CD4-positive, CD25-positive, alpha-beta regulatory T cell (primary cell): ENCODE measurements at places on chromosomes 11 and 22. TPM values are rescaled to one million over a fixed set of nuclear protein-coding genes. Genes with fewer than 3 reads are reported as not detected.

Gene MRGPRX4
- polyA plus RNA-seq: not detected

DNA sequence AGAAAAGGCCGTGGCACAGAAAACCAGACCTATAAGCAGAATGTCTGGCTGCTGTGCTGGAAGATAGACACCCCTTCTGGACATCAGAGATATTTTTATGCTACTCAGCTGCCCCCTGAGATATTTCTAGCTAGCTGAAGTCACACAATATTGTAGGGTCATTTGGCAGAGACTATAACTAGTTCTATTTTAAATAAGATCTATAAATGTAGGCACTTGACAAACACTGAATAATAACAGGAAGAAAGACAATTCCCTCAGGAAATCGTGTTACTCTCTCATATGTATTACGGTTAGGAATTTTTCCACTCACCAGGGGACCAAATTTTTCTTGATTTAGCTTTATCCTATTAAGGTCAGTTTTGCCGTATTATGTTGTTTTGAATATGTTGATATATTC lies 845.4 kb downstream of the OPCML start:
- DNase-seq: no peak

Gene OR51E2
- not detected for polyA plus RNA-seq

DNA sequence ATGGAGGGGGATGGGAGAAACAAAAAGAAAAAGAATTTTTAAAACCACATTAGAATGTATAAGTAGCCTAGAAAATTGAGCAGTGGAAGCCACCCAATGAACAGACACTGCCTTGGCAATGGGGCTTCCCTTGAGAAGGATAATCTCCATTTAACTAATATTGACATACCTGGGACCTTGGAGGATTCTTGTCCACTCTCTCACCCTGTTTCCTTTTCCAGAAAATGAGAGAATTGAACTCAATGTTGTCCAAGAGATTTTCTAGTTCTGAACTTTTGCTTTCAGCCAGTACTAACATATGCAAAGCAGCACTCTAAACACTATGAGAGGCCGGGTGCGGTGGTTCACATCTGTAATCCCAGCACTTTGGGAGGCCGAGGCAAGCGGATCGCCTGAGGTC lies 524 bp downstream of the MS4A8 start:
- DNase-seq: no peak

GRCh38 chr22:26646158-26646557 lies 11.2 kb upstream of the MIAT start:
- no peak for DNase-seq

DNA sequence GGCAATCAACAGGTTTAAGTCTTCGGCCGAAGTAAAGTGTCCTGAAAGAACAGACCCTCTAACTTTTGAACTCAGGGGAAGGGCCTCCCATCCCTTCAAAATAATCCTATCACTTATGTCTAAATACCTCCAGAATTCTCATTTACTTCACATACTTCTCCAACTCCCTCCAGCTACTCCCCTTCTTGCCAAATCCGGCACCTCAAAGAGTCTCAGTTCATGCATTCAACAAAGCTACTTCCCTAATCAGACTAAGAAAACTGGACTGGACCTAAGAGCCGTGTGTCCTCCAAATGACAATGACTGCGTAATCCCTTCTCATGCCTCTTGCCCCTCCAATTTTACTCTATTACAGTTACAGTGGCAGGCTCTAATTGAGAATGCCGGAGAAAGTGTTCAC lies 1.3 kb downstream of the DDB1 start:
- no peak for DNase-seq

DNA sequence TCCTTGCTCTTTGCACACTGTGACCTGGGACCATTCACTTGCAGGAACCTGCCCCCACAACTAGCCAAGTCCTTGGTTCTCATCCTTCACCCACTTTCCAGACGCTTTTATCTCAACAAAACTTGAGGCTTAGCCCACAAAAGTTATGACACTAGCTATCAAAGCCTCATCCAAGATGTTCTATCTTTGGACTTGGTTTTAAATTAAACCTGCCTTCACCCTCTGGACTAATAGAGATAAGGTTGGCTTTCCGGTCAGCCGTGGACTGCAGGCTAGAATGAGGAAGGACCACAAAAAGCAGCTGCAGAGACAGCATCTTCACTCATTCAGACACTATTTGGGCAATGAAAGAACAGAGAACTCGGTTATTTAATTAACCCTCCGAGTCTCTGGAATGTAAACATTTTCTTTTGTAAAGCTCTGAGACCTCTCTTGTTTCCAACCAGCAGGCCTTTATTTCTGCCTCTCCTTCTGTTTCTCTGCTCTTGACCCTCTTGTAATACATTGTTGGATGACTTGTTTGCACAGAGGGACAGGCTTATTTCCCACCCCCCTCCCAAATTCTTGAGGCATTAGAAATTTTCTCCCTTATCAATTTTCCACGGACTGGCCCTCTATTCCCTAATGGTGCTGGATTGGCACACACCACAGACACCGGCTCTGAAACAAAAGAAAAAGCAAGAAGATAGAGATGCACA lies 41.4 kb downstream of the ARL14EP start:
- DNase-seq: no peak

- DNase-seq: no peak
These were observed 132.3 kb downstream of the CRYBB2 start for GRCh38 chr22:25351631-25352293.

GRCh38 chr22:45585437-45585755 lies 82.7 kb downstream of the FBLN1 start:
- DNase-seq: no peak

Gene ANO3
- polyA plus RNA-seq: not detected

Gene C11orf97
- polyA plus RNA-seq: not detected

Gene VSTM5
- polyA plus RNA-seq: 0.28 TPM

Gene IFITM1
- 1,249 TPM for polyA plus RNA-seq

- DNase-seq: no peak
These were observed 93.0 kb upstream of the BID start for GRCh38 chr22:17867160-17867785.

DNA sequence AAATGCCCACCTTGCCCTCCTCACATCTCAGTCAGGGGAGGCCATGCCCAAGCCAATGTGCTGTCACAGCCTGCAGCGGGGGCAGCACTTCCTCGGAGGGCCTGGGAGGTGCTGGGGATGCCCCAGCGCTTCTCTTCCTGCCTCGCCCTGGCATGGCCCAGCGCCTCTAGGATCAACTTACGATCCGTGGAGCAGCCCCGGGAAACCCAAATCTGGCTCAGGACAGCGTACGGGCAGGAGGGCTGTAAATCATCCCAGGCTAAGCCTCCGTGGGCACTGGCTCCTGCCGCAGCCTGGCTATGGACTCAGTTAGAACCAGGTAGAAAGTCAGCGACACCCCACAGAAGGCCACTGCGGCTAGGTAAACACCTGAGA lies 60.9 kb upstream of the EMID1 start:
- DNase-seq: no peak

- no peak for DNase-seq
These were observed 4.3 kb downstream of the COX8A start for GRCh38 chr11:63978551-63979239.

- no peak for DNase-seq
These were observed 102.2 kb downstream of the ZBTB16 start for GRCh38 chr11:114161486-114162250.

GRCh38 chr11:36254713-36255112 lies 34.5 kb downstream of the COMMD9 start:
- DNase-seq: no peak

DNA sequence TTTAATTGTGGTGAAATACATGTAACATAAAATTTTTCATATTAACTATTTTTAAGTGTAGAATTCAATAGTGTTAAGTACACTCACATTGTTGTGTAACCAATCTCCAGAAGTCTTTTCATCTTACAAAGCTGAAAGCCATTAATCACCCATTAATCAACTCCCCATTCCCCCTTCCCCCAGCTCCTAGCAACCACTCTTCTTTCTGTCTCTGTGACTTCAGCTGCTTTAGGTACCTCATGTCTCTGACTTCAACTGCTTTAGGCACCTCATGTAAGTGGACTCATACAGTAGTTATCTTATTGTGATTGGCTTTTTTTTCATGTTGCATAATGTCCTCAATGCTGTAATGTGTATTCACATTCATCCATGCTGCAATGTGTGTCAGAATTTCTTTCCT lies 150.8 kb upstream of the NTM start:
- DNase-seq: no peak

DNA sequence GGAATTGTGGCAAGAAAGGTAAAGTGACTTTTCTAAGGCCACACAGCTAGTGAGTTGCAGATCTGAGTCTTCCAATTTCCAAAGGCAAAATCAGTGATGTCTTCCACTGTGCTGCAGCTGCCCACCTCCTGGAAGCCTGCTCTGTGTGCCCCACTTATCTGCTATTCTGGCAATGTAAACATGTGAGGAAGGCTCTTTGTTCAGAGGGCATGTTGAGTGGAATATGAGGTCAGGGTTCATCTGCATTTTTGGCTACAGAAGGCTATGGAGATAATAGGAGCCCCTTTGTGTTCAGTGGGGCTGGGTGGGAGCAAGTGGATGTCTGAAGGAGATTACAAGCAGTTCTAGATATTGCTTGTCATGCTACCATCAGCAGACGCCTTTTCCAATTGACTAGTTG lies 396.2 kb downstream of the BUD13 start:
- DNase-seq: no peak

GRCh38 chr22:17903564-17904295 lies 120.6 kb downstream of the MICAL3 start:
- DNase-seq: no peak

- DNase-seq: no peak
These were observed 14.0 kb upstream of the POU2AF1 start for GRCh38 chr11:111393096-111393495.

Gene APLNR
- polyA plus RNA-seq: not detected

Gene TPBGL
- polyA plus RNA-seq: not detected

GRCh38 chr22:43457002-43457401 lies 45.2 kb downstream of the MPPED1 start:
- DNase-seq: no peak

GRCh38 chr11:68931911-68932310 lies 28.2 kb downstream of the IGHMBP2 start:
- DNase-seq: no peak

- no peak for DNase-seq
These were observed 93.0 kb downstream of the SWAP70 start for GRCh38 chr11:9756878-9757277.

Gene PKDREJ
- polyA plus RNA-seq: not detected

Gene CCND1
- 0.65 TPM for polyA plus RNA-seq

DNA sequence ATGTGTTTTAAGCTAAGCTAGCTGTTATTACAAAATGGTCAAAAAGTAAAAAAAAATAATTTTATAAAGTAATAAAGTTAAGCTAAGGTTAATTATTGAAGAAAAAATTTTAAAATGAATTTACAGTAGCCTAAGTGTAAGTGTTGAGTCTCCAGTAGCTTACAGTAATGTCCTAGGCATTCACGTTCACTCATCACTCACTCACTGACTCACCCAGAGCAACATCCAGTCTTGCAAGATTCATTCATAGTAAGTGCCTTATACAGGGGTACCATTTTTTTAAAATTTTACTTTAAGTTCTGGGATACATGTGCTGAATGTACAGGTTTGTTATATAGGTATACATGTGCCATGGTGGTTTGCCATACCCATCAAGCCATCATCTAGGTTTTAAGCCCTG lies 11.6 kb upstream of the OOSP4B start:
- DNase-seq: no peak

DNA sequence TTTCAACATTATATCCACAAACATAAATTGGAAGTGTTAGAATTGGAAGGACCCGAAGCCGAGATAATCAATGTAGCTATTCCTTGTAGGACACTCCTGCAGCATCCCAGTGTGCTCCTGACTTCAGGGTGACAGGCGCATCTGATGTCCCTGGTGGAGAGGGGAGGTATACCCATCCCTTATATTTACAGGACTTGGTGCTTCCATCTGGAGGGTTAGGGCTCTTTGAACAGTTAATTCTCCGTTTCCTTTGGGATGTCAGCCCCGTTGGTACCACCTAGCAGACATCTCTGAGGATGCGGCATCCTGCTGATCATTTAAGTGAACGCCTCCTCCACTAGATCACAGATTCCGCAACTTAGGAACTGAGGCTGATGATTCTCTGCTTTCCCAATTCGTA lies 451.3 kb downstream of the OPCML start:
- no peak for DNase-seq

Gene APOA5
- not detected for polyA plus RNA-seq

Gene SLC22A8
- not detected for polyA plus RNA-seq

Gene BID
- polyA plus RNA-seq: 84.0 TPM

GRCh38 chr11:59854871-59855270 lies 9.6 kb upstream of the CBLIF start:
- DNase-seq: no peak

Gene QSER1
- polyA plus RNA-seq: 0.66 TPM

GRCh38 chr11:70735976-70736375 lies 337.6 kb downstream of the CTTN start:
- no peak for DNase-seq

GRCh38 chr11:35193767-35194166 lies 54.8 kb downstream of the CD44 start:
- DNase-seq: no peak

DNA sequence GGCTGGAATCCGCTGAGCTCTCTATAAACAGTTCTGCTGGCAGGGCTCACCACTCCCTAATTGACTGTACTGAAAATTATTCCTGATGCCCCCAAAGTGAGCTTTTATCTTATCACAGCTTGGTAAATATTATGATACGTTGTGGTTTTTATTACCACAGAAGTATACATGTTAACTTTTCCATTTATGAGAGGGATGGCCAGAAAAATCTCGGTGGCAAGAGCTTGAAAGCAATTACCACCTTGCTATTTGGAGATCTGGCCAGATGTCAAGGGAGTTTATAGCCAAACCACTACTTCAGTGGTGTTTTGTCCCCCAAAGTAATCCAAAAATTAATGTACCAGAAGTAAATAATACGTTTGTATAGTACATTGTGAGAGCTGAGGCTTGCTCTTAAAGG lies 75.4 kb upstream of the RCN1 start:
- no peak for DNase-seq

- no peak for DNase-seq
These were observed 6.7 kb upstream of the CCDC90B start for GRCh38 chr11:83292709-83293456.
